ENCODE measurements at places on chromosomes 12 and 14.

- no peak for DNase-seq
Observed at GRCh38 chr12:128726886-128727285, 96.9 kb downstream of the SLC15A4 start.

GRCh38 chr12:54603872-54604271, 15.4 kb upstream of the PPP1R1A start:
- no peak for DNase-seq

DNA sequence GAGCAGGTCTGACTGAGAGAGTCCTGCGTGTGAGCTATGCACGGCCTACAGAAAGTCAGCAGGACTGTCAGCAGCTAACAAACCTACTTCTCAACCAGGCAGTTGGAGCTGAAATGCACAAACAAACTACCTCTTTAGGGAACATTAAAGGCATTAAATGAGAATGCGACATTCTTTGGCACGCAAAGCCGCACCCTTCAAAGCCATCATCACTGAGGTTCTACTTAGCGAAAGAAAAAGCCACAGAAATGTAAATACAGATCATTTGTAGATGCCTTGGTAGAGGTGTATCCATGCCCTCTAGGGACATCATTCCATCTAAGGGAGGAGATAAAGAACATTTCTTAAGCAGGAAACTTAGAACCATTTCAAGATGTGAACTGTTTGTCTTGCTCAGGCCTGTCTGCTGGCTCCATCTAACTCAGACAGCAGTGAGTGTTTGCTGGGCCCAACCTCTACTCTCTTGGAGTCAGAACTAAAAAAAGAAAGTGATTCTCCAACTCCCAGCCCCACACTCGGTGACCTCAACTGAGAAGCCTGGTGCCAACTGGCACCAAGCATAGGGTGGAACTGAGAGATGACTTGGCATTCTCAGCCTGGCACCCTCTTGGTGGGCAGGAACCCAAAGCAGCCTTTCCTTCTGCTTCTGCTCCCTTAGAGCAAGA, 63.5 kb upstream of the MBIP start:
- no peak for DNase-seq

DNA sequence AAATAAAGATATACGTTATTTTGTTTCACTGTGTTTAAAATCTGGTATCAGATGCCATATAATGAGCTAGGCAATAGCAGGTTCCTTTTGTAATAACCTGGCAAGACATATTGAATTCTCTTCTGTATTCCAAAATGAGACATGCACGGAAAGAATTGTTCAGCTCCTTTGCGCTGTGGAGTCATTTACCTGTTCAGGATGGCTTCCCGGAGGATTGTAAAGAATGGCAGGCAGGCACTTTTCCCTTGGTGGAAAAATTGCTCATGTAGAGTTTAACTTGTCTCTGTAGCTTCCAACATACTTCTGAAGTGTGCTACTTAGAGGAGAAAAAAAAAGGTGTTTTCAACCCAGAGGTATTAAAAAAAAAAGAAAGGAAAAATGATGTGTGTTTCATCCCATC, 805.2 kb downstream of the GALC start:
- no peak for DNase-seq

DNA sequence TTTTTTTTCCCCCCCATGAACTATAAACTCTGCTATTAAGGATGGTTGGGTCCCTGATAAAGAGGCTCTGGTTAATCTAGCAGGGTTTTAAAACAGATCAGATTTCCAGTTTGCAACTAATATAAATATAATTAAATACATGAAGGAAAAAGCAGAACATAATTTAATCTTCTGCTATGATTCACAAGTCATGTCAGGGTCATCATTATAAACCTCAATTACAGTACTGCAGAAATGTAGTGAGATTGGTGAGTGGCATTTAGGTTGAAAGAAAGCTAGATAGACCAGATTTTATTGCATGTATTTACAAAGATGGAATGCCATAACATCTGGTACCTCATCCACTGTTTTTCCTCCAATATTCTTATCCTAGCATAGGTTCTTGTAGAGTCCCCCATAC, 14.5 kb upstream of the RASSF8 start:
- no peak for DNase-seq

DNA sequence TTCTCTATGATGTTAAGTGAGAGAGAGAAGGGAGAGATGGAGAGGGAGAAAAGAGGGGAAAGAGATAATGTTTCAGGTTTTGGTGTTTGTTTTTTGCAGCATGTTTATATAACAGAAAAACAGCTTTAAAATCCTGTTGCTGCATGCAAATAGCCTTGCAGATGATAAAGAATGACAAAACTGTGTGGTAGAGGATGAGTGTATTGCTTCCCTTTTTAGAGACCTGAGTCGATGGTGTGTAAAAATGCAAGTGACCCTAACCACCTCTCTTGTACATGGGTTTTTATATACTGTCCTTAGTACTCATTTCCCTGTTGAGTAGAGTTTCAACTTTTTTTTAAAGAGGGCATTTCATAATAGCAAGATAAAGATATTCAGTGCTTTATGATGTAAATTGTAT, 249.1 kb downstream of the AKAP6 start:
- no peak for DNase-seq

- no peak for DNase-seq
Observed at GRCh38 chr12:107373238-107373809, 280.0 kb upstream of the CRY1 start.

- DNase-seq = no peak
Observed at GRCh38 chr12:122929812-122930211, 33.9 kb upstream of the VPS37B start.

DNA sequence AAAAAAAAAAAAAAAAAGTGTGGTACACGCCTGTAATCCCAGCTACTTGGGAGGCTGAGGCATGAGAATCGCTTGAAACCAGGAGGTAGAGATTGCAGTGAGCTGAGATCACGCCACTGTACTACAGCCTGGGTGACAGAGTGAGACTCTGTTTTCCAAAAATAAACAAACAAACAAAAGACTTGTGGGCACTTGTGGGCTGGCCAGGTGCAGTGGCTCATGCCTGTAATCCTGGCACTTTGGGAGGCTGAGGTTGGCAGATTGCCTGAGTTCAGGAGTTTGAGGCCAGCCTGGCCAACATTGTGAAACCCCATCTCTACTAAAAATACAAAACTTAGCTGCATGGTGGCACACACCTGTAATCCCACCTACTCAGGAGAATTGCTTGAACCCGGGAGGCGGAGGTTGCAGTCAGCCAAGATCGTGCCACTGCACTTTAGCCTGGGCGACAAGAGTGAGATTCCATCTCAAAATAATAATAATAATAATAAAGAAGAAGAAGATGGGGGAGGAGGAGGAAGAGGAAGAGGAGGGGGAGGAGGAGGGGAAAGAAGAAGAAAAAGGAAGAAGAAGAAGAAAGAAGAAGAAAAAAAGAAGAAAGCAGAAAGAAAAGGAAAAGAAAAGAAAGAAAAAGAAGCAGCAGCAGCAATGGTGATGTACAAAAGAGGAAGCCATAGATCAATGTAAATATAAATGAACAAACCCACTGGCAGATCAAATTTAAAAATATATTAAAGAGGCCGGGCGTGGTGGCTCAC, 27.9 kb upstream of the CCNT1 start:
- no peak for DNase-seq

GRCh38 chr12:46930101-46930500, 104.3 kb upstream of the SLC38A4 start:
- DNase-seq = no peak

DNA sequence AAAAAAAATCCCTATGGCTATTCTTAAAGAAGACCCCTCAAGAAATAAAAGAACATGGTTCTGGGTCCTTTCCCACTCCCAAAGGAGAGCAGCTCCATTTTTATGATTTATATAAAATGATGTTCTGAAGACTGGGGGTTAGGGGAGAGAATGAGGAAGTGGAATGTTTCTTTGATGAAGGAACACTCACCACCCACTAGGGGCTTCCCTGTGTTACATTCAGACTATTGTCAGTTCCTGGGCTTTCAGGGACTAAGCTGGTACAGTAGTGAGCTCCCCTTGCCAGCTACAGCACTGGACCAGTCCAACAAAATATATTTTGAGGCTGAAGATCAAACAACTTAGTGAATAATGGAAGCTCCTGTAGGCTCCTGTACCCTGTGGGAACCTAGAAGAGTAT, 98.9 kb downstream of the HMGA2 start:
- no peak for DNase-seq

DNA sequence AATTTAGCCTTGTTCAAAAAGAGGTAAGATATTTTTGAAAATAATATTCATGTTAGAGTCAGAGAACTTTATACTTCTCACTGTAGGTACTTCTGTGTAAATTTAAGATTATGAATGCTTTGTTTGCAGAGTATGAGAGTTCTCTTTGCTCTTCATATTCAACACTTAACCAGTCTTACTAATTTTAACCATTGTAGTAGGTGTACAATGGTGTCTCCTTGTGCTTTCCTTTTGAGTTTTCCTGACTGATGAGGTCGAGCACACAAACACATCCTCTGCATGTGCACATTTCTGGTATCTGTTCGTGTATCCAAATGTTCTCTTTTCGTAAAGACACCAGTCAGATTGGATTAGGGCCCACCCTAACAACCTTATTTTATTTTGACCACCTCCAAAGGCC, 45.8 kb downstream of the MIA2 start:
- DNase-seq = no peak

- no peak for DNase-seq
Observed at GRCh38 chr14:59018978-59019377, 169.5 kb upstream of the DAAM1 start.

DNA sequence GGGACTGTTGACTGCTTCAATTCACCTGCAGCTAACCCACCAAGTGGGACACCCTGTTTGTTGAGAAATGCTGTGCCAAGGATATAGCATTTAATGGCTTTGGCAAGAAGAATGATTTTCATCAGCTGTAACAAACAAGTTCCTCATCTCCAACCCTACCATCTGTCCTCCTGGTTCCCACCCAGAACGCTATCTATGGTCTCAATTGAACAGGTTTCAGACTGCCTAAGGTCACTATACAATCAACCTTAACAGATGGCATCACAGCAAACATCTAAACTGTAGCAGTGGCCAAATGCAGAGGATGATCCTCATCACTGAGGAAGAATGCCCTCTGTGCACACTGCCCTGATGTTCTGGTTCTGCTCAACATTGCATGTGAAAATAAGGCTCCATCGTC, 546.2 kb upstream of the FOXG1 start:
- DNase-seq = no peak

DNA sequence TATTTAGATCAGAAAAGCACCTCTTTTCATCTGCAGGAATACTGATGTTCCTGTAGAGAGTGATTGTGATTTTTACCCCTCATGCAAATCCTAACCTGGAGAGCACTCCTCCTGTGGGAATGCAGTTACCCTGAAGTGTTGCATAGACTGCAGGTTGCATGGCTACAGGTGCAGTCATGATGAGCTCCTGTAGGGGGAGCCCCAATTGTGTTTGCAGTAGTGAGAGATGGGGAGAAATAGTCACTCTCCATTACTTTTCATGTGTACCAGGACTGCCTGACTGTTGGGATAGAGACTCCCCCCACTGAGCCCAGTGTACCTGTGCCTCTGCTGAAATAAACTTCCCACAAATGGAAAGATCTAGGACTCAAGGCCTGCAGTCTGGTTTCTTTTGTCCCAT, 1086.5 kb downstream of the SLC6A15 start:
- DNase-seq = peak; percentile 15

- no peak for DNase-seq
Observed at GRCh38 chr12:57724936-57725740, 13.4 kb downstream of the AGAP2 start.

DNA sequence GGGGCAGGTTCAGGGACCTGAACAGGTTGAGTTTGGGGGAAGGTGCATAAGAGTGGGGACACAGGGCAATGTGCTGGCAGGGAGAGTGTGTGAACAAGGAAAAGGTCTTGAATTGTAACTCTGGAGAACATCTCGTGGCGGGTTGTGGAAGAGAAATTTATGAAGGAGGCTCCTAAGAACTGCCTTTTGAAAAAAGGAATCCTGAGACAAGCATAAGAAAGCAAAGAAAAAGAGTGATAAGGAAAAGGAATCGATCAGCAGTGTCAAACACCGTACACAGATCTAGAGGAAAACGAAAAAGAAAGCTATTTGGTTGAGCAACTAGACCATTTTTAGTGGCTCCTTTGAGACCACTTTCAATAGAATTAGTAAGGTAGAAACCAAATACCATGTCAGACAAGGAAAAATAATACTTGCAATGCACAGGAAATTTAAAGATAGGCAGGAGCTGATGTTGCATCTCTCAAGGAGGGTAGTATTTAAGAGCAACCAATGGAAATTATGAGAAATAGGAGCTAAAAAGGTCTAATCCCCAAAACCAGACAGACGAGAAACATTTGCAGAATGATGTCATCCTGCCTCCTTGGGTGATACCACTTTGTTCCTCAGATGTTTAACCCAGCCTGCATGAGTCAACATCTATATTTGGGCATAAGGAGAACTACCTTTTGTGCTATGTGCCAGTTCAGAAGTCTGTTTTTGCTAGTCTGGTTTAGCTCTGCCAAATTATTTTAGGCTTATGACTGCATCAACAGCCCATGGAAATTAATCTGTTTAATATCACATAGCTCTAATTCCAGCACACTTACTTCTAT, 64.5 kb upstream of the STK38L start:
- DNase-seq = peak; percentile 82

DNA sequence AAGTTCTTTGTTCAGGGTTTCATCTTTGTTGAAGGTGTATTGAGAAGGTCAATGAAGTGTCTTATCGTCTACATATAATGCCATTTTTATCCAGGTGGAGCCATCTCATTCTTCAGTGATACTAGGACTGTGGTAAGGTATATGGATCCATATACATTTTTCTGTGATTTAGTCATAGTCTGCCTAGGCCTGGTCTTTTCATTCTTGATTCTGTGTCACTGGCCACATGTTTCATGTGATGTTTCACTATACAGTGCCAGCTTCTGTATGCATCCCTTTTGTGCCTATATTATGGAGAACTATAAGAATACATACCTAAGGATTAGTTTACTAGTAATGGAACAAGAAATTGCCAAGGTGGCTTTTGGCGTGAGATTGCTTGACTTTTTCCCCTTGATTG, 40.5 kb downstream of the VEZT start:
- no peak for DNase-seq

- DNase-seq = no peak
Observed at GRCh38 chr12:94173660-94174265, 25.4 kb downstream of the PLXNC1 start.

DNA sequence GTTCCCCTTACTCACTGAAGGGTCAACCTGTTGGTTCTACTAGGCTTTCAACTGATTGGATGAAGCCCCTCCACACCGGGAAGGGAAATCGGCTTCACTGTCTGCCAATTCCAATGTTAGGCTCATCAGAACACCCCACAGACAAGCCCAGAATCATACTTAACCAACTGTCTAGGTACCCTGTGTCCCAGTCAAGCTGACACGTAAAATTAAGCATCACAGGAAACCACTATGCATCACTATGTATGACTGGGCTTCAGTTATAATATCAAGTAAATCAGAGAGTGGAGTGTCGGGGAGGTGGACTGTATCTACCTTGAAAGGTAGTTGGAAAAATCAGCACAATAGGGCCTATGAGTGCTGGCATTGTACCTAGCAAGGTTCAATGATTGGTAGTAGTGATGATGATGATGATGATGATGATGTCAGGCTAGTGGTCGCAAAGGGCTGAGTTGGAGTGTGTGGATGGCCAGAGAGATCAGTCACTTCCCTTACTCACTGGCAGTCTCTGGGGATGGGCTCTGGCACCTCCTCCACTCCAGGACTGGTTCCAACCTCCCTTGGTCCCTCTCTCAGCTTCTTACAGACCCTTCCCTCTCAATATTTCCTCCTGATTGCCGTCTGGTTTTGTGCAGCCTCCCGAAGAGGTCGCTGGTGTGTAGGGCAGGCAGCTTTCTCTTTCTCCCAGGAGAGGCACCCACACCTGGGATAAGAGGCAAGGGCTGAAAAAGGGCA, 3.3 kb upstream of the ATG101 start:
- DNase-seq = no peak

GRCh38 chr14:97106166-97106565, 309.0 kb downstream of the VRK1 start:
- no peak for DNase-seq

All from Panc1 (cell line).